ENCODE measurements at places on chromosomes 3 and 15.

GRCh38 chr15:74530771-74531143 is 10.3 kb upstream of the ARID3B start:
- no peak for DNase-seq

DNA sequence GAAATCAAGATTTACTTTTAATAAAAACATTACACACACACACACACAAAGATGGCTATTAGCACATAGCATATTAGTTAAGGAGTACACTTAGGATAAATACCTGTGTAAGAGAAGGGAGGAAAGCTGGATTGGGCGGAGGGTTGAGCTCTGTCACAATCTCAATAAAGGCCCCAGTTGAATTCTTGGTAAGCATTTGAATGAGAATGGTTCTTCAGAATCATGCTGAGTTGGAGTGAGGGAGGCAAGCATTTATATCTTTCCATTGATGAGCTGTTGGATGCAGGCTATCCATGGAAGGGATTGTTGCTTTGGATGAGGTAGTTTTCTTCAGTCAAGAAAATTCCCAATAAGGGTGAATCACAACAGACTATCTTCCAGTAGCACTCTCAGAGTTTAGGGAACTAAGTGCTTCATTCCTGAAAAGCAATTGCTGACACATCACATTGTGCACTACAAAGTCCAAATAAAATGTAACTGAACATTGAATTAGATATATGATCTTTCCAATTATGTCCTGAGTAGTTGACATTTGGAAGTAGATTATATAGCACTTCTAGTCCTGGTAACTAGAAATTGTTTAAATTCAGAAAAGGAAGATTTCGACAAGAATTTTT is 95.7 kb downstream of the SUCNR1 start:
- DNase-seq = no peak

GRCh38 chr3:141529717-141530414 is 43.0 kb downstream of the RASA2 start:
- no peak for DNase-seq

DNA sequence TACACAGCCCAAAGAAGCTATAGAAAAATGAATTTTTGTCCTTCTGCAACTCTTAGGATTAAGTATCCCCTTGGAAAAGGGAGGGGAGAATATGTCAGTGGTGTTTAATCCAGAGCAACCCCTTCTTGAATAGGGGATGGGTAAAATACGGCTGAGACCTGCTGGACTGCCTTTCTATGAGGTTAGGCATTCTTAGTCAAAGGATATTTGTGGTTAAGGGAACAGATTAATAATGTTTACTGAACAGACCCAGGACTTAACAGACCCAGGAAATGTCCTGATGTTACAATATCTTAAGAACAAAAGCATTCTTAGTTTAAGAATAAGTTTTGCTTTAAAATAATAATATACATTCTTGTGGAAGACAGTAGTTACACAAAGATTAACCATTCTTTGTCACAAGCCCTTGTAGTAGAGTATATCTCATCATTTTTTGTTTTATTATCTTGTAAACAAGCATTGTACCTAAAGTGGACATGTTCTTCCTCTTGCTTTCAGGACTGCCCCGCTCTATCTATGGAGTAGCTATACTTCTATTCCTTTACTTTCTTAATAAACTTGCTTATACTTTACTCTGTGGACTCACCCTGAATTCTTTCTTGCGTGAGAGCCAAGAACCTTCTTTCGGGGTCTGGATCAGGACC is 43.8 kb upstream of the B3GALNT1 start:
- no peak for DNase-seq

- no peak for DNase-seq
Measured at GRCh38 chr15:25905140-25905539, 42.0 kb upstream of the ATP10A start.

DNA sequence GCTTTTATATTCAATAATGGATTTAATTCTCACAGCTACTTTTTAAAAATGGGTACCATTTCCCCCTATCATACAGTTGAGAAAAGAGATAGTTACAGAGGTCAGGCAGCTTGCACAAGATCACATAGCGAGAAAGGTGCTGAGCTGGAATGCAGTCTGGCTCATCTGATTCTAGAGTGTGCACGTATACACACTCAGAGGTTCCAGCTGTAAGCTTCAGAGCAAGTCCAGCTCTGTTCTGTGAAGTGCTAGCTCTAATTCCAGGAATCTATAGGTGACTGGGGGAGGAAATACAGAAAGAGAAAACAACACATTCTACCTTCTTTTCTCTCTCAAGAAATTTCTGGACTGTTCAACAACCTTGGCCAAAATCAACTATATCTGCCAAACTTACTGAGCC is 318.7 kb downstream of the FOXP1 start:
- no peak for DNase-seq

DNA sequence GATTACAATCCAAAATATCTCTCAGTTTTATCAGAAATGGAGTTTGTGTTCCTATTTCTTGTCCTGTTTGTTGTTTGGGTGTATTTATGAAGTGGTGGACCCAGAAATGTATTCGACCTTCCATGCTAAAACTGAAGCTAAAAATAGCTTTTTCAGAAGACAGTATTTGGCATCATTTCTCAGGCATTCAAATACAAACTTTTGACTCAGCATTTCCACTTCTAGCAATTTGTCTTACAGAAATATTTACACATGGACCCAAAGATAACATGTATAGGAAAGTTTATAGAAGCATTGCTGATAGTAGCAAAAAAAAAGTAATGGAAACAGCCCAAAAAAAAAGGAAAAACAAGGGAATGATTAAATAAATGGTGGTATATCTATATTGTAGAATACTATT is 156.3 kb downstream of the HCN4 start:
- DNase-seq = no peak

- DNase-seq = no peak
Measured at GRCh38 chr15:69823223-69823907, 274.4 kb downstream of the TLE3 start.

GRCh38 chr15:79248183-79248582 is 34.3 kb upstream of the ANKRD34C start:
- no peak for DNase-seq

GRCh38 chr3:134798681-134799311 is 3.7 kb downstream of the EPHB1 start:
- no peak for DNase-seq
